ENCODE measurements at places on chromosomes 12 and 14.
A peak's percentile ranks its signal among the peaks of the same experiment; 100 is the strongest.

- DNase-seq = no peak
Observed at GRCh38 chr14:54662491-54663133, 95.7 kb downstream of the SAMD4A start.

DNA sequence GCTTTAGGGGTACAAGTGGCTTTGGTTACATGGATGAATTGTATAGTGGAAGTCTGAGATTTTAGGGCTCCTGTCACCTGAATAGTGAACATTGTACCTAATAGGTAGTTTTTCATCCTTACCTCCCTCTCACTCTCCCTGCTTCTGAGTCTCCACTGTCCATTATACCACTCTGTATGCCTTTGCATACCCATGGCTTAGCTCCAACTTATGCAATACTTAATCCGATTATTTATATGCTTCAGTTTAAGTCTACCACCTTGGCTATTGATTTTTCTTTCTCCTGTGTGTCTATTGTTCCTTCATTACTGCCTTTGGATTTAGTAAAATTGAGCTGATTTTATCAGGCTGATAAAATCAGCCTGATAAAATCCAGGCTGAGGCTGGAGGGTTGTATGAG lies 30.5 kb upstream of the C12orf71 start:
- DNase-seq = no peak

- DNase-seq = no peak
Observed at GRCh38 chr14:32129124-32129523, 52.0 kb downstream of the ARHGAP5 start.

GRCh38 chr12:116880213-116880816 lies 926 bp downstream of the HRK start:
- DNase-seq = no peak

DNA sequence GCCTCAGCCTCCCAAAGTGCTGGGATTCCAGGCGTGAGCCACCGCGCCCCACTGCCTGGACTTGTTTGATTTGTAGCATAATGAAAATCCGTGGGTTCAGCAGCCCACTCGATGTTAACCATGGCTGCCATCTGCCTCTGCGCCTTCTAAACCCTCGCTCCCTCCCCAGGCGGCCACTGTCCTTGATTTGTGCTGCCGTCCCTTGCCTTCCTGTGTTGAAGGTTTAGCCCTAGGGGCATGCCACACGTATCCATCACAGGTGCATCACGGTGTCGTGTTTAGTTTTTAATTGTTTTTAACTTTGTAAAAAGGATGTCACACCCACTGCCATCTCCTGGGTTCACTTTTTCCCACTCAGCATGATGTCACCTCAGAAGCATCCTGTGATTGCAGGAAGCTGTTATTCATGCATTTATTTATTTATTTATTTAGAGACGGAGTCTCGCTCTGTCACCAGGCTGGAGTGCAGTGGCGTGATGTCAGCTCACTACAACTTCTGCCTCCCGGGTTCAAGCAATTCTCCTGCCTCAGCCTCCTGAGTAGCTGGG lies 24.5 kb upstream of the ULK1 start:
- no peak for DNase-seq

- no peak for DNase-seq
Observed at GRCh38 chr12:124508381-124509079, 58.9 kb downstream of the NCOR2 start.

- peak; percentile 77 for DNase-seq
Observed at GRCh38 chr12:108511633-108512540, 3.2 kb upstream of the FICD start.

DNA sequence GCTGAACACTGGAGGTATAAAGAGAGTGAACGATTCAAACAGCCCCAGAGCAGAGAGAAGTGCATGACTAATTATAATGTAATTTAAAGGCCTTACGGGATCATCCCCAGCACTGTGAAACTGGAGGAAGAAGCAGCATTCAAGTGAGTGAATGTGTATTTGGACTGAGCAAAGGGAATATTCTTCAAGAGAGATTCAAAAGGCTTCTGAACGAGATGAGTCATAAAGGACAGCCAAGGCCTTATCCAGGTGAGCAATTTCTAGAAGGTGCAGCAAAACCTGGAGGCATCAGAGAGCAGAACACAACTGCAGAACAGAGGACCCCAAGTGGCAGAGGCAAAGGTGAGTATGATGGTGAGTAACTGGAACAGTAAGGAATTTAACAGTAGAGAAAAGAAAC lies 127.2 kb downstream of the BCAT1 start:
- DNase-seq = no peak

GRCh38 chr14:99672506-99673304 lies 11.4 kb upstream of the CYP46A1 start:
- no peak for DNase-seq

DNA sequence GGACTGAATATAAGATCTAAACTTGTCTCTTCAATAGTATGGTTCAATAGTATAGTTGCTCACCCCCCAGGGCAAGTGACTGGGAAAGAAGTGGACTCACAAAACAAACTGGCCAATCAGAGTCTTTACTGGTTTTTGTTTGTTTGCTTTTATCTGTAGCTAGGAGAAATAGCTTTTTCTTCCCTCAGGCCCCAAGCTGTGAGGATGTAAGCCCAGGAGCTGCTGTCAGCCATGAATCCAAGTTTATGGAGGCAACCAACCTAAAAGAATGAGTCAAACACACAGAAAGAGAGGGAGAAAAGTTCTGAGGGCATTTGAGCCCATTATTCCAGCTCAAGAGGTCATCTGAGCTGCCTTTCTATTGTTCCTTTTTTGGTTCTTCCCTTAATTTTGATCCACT lies 375.3 kb downstream of the BCAT1 start:
- DNase-seq = no peak

- no peak for DNase-seq
Observed at GRCh38 chr14:67495827-67496226, 7.3 kb upstream of the TMEM229B start.

- no peak for DNase-seq
Observed at GRCh38 chr14:55850825-55851241, 267.4 kb upstream of the PELI2 start.

DNA sequence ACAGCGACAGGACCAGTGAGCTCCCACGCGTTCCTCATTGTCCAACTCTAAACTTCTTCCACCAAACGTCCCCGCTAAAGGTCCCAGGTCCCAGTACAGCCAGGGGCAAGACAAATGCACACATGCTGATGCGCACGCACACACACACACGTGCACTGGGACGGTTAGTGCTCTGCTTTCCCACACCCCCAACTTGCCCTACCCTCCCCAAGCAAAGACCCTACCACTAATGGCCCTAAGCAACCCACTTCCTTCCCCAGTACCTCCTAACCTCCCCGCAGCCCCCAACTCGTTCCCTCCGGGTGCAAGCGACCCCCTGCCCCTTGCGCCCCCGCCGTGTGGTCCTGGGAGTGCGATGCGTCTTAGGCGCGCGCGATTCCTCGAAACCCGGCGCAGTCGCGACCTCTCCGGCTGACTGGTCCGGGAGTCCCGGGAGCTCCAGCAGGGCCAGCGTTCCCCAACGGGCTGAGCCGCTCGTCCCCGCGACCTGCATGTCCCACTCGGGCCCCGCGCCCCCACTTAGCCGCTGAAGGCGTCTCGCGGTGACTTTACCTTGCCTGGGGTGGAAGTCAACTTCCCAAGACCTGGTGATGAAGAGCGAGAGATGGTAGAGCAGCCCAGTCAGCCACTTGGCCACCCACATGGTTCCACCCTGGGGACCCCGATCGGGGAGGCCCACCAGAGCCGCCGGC lies 578 bp downstream of the ADAMTS20 start:
- no peak for DNase-seq

DNA sequence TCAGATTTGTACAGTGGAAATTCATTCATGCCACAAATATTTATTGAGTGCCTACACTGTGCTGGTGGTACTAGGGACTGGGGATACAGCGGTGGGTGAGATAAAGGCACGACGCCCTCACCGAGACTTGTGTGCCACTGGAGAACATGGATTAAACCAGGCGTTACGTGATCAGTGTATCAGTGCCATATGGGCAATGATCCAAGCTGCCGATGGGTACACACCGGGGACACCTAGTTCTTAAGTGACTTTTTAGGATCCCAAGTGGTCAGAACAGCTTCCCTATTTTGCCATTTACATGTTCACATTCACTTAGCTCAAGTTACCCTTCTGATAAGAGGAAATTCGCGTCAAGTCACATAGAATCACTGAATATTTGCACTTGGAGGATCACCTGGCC lies 236.7 kb downstream of the CACNA1C start:
- DNase-seq = no peak

DNA sequence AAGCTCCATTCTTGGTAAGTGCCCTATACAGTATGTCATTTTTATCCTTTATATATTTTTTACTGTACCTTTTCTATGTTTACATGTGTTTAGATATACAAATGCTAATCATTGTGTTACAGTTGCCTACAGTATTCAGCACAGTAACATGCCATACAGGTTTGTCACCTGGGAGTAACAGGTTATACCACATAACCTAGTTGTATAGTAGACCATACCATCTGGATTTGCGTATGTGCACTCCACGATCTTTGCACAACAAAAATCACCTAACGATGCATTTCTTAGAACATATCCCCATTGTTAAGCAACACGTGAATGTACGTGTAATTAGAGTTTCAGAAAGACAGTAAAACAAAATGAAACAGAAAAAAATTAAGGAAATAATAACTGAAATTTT lies 11.9 kb upstream of the ANO2 start:
- no peak for DNase-seq

DNA sequence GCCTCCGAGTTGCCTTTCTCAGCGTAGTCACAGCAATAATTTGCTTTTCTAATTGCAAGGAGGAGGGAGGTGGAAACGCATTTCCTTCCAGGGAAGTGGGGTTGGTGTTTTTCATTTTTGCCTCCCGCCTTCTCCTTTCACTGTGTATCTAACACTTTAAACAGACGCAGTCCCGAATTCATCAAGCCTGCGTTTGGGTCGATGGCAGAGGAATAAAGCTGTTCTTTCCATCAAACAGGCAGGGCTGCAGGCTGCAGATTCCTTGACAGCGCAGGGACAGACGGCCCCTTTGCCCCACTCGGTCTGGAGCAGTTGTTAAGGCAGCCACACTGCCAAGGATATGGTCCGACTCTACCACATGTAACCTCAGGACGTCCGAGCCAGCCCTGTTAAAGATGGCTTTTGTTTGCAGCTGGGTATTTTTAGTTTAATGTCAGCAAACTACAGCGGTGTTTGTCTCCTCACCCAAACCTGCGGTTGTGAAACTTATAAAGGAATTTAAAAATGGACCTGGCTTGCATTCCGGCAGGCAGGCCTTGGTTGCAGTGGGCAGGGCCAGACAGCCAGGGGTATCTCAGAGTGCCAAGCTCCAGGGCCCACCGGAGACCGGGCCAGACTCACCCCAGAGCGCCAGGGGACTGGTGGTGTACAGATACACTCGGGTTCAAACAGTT lies 2.1 kb downstream of the CHST11 start:
- DNase-seq = no peak
